ENCODE measurements at places on chromosomes 6 and 20.

- DNase-seq, result no peak
These were observed 22.9 kb downstream of the TMC2 start for GRCh38 chr20:2559279-2559626.

GRCh38 chr6:43851204-43851865 lies 81.3 kb downstream of the VEGFA start:
- DNase-seq, result no peak

GRCh38 chr20:59933296-59933848 lies at the start of gene SYCP2:
Gene SYCP2, minus strand, starts transcription at chr20:59933637. Its CDS starts 11,224 bp downstream, at chr20:59922413.
- no peak for DNase-seq

GRCh38 chr20:23092384-23092756 lies 6.2 kb upstream of the CD93 start:
- DNase-seq, result peak; percentile 36

DNA sequence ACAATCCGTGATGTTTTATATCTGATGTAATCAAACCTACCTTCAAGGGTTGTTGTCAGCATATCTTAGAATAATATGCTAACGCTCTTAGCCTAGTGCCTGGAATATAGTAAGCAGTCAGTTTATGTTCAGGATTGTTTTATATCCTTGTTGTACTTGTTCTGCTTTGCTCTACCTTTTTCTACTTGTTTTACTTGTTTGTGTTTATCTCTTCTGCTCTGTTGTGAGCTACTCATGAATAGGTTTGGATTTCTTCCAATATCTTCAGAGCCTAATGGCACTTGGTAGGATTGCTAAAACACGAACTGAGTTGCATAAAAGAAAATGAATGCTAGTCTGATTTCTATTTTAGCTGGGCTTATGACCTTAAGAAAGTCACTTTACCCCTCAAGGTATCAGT lies 40.1 kb downstream of the DNAH8 start:
- DNase-seq, result peak; percentile 82

GRCh38 chr6:32718879-32719278 lies 22.3 kb upstream of the HLA-DQA2 start:
- DNase-seq, result no peak

GRCh38 chr6:113055061-113055460 lies 707.9 kb downstream of the RFPL4B start:
- DNase-seq, result peak; percentile 27

DNA sequence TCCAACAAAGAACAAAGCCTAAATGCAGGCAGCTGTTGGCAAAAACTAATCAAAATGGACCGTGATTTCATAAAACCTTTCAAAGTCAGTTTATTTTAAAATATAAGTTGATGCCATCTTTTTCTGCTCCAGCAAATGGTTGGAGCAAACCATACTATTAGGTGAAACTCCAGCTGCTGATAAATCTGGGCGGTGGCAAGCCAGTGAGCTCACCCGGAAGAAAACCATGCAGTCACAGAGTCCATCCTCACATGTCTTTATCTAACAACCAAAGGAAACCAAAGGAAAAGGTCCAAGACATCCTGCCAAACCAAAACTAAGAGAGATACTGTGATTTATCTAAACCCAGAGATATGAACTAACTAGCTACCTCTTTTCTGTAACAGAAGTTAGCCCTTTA lies 72.6 kb downstream of the HIVEP2 start:
- no peak for DNase-seq

GRCh38 chr6:41767112-41767833 lies 12.4 kb downstream of the FRS3 start:
- DNase-seq, result peak; percentile 96

GRCh38 chr6:19805129-19805481 lies 32.1 kb upstream of the ID4 start:
- DNase-seq, result no peak

DNA sequence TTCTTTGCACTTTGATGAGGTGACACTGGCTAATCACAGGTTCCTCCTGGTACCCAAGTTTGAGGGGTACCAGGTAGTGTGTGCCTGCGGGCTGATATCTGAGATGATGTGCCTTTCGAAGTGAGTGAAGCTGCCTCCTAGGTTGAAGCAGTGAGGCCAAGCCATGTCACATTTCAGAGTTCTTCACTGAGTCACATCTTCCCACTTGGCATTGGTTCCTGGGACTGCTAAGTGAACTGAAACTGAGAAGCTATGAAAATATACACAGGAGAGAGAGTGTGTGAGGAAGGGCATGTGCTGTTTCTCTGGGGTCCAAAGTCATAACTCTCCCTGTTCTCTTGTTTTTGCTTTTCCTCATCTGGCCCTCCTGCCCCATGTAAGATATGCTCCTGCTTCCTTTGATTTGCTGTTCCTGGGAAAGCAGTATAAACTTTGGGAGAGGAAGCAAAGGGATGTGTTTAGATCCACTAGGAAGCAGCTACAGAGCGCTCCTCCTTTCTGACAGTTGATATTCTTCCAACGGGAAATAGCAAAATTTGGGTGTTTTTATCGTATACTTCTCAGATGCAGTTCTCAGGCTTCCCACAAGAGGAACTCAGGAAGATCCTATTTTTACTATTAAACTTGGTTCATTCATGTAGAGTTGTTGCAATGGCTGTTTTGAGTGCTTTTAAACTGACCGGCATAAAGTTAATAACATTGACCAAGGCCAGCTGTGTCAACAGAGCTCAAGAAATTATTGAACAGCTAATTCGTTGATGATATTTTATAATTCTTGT lies 153.7 kb downstream of the MOXD1 start:
- DNase-seq, result no peak

DNA sequence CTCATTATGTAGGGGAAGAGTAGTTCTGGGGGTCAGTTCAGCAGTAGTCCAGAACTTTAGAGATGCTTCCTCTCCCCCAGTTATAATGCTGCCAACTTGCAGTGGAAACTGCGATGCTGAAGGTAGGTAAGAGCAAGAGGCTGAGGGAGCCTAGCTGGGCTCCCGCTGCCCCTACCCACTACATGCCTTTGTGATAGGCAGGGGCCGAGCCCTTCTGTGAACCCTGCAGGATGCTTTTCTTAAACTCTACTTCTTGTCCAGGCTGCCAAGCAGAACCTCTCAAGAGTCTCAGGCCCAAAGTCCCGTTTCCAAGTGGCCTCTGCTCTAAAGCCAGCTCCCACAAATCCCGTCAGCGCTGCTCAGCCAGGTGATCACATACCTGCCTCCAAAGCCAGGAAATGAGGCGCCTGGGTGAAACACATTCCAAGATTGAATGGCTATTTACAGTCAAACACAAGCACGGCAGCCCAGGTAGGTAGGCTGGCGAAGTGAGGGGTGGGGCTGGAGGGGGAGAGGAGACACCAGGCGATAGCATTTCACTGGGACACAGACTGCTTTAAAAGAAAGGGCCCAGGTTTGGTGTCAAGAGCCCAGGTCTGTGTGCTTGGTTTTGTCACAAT lies 150.7 kb downstream of the CD24 start:
- DNase-seq, result no peak

- no peak for DNase-seq
These were observed 47.0 kb downstream of the GOPC start for GRCh38 chr6:117555262-117555849.

DNA sequence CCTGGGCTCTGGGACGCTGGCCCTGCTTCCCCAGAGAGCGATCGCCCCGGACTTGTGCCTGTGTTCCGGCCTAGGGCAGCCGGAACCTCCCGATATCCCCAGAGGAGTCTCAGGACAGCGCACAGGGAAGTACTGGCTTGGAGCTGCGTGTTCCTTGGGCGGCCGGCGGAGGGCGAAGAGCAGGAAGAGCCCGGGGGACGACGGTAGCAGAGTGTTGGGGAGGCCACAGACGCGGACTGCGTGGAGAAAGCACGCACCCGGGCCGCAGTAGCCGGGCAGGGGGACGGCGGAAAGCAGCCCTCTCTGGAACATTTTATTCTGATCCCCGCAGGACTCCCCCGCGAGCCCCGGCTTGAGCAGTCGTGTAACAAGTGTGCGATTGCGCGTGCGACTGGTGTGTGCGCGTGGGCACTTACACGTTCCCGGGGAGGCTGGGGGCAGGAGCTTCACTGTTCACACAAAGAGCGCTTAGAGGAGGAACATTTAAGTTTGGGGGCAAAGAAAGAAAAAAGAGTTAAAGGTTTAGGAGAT lies 36.1 kb downstream of the NCR2 start:
- no peak for DNase-seq

GRCh38 chr6:151374036-151374683 lies 17.2 kb downstream of the ZBTB2 start:
- no peak for DNase-seq

GRCh38 chr6:84791233-84791632 lies 26.8 kb upstream of the TBX18 start:
- DNase-seq, result no peak

GRCh38 chr6:117906958-117907600 lies at the start of gene SLC35F1:
Gene SLC35F1, plus strand, starts transcription at chr6:117907264.
- DNase-seq, result no peak

GRCh38 chr20:48709058-48709691 lies 118.6 kb downstream of the PREX1 start:
- DNase-seq, result no peak

- no peak for DNase-seq
These were observed 324.7 kb upstream of the JARID2 start for GRCh38 chr6:14921170-14921569.

GRCh38 chr6:41373919-41374617 lies 38.7 kb downstream of the NCR2 start:
- DNase-seq, result no peak

- no peak for DNase-seq
These were observed 35.4 kb upstream of the HMGN3 start for GRCh38 chr6:79269877-79270276.

DNA sequence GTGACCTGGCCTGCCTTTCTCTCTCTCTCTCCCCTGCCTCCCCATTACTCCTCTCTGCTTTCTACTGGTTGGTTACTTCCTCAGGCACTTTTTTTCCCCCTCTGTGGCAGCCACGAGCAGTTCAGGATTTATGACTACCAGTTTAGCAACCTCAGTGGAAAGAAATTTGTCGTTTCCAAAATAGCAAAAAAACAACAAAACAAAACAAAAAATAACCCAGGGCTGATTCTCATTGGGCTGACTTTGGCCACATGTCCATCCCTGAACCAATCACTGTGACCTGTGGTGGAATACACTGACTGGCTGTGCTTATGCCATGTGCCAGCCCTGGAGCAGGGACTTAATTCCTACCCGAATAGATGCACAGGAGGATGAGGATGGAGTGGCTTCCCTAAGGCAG lies 137.4 kb downstream of the TFAP2C start:
- DNase-seq, result no peak

- DNase-seq, result no peak
These were observed 3.1 kb upstream of the CCM2L start for GRCh38 chr20:32006841-32007786.

DNA sequence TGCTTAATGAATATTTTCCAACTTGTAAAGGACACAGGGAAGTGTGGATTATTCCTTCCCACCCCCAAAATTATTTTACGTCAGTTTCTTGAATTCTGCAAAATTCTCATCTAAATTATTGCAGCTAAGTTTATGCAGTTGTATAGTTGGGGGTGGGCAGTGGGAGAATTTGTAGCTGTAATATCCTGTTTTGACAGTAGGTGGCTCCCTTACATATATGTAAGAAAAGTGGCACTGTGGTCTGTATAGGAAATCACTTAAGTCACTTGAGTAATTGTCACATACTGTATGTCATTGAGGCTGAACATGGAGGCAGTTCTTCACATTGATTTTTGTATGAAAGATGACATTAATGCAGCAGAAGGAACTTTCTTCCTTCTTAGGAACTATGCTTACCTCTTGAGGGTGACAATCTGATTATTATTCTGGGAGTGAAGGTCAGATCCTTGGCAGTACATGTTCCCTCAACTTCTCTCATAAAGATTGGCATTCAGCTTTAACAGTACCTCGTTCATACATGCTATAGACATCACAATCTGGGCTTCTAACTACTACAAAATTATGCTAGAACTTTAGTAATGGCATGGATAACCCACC lies 14.6 kb upstream of the CFAP206 start:
- no peak for DNase-seq

GRCh38 chr6:157759028-157759427 lies 64.0 kb upstream of the SNX9 start:
- DNase-seq, result no peak

DNA sequence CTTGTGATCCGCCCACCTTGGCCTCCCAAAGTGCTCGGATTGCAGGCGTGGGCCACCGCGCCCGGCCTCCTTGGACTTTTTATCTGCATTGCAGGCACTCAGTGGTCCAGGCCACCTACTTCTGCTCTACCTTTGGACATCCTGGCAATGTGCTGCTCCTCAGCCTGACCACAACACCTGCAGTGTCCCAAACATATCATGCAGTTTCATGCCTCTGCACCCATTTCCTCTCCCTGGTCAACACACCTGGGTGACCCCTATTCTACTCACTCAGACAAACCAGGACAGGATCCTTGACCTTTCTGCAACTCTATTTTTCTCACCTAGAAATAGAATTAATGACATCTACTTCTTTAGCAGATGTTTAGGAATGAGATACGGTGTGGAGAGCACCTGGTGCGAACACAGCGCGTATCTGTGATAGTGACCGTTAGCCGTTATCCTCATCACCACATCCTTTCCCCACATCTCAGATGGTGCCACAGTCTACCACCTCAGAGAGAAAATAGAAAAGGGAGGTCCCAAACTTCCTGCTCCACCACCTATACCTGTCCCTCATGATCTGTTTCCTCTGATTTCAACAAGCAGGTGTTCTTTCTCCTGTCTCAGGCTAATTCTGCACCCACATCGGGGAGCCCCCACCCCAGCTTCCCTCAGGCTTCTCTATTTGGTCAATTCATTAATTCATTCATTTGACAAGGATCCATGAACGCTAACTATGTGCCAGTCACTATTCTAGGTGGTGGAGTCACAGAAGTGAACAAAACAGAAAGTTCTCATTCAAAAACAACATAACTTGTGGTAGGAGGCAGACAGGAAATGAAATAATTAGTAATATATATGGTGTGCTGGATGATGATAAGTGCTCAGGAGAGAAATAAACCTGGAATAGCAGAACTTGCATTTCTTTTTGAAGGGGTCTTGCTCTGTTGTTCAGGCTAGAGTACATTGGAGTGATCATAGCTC lies 4.3 kb upstream of the BTN3A2 start:
- DNase-seq, result no peak

DNA sequence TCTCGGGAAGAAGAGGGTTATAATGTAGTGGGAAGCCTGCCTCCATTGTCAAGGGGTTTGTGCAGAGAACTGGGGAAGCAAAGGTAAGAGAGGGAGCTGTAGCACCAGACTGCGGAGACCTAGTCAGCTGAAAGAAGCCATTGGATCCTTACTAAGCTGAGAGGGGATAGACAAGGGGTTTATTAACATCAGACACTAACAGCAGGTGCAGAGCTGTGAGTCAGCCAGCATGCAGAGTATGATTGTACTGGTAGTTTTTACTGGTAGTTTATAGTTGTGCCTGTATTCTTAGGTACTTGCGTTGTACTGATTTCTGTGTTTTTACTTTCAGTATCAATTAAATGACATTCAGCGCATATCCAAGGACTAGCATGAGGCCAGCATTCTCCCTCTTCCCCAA lies 17.8 kb upstream of the COL19A1 start:
- DNase-seq, result no peak

- DNase-seq, result no peak
These were observed 1.4 kb downstream of the FGD2 start for GRCh38 chr6:37006793-37007339.
